ENCODE measurements at places on chromosomes 7 and 10.

DNA sequence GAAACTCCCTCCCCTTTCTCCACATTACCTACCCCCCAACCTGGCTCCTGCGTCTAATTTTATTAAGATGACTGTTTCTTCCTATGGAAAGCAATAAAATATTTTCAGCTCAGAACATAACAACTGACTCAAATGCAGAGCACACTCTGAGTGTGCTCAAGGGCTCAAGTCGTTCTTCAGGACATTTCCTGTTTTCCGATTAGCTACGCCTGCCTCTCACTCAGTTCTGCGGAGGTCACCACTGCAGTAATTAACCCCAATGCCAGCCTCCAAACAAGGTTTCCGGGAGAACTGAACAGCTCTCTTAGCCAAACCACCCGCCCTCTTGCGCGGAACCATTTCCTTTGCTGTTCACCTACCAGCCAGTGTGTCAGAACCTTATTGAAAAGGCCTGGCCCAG, 19.3 kb downstream of the MYOF start:
- no peak for DNase-seq

GRCh38 chr10:130728531-130729215, 582.8 kb downstream of the TCERG1L start:
- no peak for DNase-seq

DNA sequence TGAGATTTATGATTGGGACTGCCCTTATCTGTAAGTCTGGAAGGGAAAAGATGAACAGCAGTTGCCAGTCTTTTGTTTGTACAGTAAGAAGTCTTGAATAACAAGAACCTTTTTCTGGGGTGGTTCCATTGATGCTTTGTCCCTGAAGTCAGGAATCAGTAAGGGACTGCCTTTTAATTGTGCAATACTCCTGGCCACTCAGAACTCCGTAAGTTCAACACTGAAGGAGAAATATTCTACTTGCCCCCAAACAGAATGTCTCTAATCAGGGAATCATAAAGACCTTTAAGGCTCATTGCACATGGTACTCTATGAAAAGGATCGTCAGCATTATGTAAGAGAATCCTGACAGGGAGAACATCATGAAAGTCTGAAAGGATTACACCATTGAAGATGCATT, 361.4 kb downstream of the EXOC4 start:
- no peak for DNase-seq

GRCh38 chr7:19752020-19752419, 21.4 kb downstream of the TMEM196 start:
- DNase-seq = no peak

- no peak for DNase-seq
These were observed 352.8 kb upstream of the PODXL start for GRCh38 chr7:131909151-131909768.

- no peak for DNase-seq
These were observed 560.5 kb downstream of the PARD3 start for GRCh38 chr10:34254596-34254995.

Data from HAP-1 (cell line).